ENCODE measurements at places on chromosomes 4 and X. TPM values are rescaled to one million over a fixed set of nuclear protein-coding genes. Genes with fewer than 3 reads are reported as not detected.

Gene RBM47
- total RNA-seq, result not detected

Gene XAGE1B
- not detected for total RNA-seq

Gene FGD1
- 4.7 TPM for total RNA-seq

Gene ENPEP
- total RNA-seq, result 0.56 TPM

Gene GAGE12J
- not detected for total RNA-seq

Gene OTC
- total RNA-seq, result not detected

Gene ADH1A
- total RNA-seq, result not detected

Gene AWAT2
- total RNA-seq, result not detected

Gene C4orf36
- 0.75 TPM for total RNA-seq

Gene EFNB1
- 11.4 TPM for total RNA-seq

Gene GPM6B
- total RNA-seq, result 89.5 TPM

Gene ESX1
- not detected for total RNA-seq

Gene SLC34A2
- total RNA-seq, result not detected

Gene HSD17B13
- not detected for total RNA-seq
